ENCODE measurements at places on chromosomes 7 and 10. TPM values are rescaled to one million over a fixed set of nuclear protein-coding genes. Genes with fewer than 3 reads are reported as not detected.

DNA sequence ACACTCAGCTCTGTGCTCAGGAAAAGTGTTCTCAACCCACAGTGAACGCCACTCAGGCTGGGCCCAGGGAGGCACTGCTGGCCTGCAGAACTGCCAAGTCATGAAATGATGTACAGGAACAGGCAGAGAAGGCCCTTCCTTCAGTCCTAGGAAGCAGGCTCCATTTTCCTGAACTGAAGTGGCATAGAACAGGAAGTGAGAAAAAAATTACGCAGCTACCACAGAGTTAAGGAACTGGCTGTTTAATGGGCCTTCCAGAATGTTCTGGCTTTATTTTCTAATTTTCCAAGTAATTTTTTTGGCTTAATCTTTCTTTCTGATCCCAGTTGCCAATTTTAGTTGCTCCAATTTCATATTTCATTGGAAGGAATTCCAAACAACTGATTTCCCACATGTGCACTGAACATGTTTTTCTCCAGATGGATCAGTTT lies 39.3 kb downstream of the LRRC18 start:
- DNase-seq: no peak

DNA sequence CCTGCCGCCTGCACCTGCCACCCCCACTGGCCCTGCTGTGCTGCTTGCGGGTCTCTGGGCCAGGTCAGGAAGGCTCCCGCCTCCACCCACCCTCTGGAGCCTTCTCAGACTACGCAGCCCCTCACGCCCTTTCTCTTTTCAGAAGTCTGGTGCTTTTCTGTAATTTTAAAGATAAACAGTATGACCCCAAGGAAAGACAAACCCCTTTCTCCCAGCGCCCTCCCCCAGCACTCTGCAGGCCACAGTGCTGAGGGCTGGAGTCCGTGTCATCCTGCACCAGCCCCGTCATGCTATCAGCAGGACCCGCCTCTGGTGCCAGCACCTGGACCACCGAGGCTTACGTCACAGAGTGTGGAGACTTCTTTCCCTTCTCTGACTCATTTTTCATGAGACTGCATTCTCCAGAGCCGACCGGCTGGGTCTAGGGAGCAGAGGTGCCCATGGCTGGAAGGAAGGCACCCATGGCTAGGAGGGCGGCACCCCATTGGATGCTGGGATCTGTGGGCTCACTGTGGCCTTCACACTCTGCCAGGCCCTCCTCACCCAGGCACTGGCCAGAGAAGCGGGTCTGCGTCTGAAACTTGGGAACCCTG lies 53.4 kb downstream of the CFAP46 start:
- DNase-seq: no peak

- DNase-seq: no peak
Measured at GRCh38 chr10:117677239-117677638, 134.7 kb downstream of the EMX2 start.

LDB3 gene
- 0.23 TPM for total RNA-seq

CSTF2T gene
- total RNA-seq: 39.3 TPM
